ENCODE measurements at places on chromosomes 6 and 20.
A peak's percentile ranks its signal among the peaks of the same experiment; 100 is the strongest.

GRCh38 chr6:27501187-27501586 is 28.3 kb upstream of the ZNF184 start:
- DNase-seq, result no peak

- no peak for DNase-seq
These were observed 209.3 kb upstream of the SOX4 start for GRCh38 chr6:21384216-21384615.

DNA sequence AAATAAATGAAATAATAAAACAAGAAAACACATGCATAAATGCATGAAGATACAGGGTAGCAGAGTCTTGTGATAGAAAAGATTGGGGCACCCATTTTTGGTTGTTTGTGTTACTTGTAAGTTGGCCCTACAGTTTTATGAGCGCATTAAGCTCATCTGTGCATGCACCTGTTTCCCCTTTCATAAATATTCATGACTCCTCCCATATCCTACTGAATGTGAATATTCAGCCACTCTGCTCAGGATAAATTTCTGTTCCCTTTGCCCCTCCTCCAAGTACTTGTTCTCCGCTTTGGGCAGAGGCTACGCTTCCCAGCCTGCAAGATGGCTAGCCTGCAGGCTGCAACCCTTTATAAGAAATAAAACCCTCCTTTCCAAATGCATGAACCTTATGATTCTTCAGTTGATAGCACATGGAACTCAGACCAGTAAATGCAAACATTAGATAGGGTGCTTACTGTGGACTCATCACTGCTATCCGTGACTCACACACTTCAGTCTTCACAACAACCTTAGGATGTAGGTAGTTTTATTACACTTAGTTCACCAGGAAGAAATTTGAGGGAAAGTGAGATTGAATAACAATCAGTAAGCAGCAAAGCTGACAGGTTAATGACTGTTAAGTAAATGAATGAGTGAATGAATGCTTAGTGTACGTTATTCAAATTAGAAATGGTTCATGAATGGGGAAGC is 15.0 kb downstream of the ALDH8A1 start:
- DNase-seq, result no peak

DNA sequence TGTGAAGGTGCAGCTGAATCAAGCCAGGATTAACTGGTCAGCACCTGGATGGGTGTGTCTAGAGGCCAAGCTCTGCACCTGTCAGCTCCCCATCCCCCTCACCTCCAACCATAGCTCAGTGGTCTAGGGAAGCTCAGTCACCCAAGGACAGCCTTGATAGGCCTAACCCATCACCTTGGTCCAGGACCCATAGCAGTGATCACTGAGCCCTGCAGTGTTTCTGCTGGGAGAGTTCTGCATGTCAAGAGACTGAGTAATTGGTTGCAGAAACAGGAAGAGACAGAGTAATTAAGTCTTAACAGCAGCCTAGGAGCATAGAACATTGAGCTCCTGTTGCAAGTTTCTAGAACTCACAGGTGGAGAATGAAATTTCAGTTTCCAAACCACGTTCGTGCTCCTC is 18.7 kb upstream of the RALGAPB start:
- DNase-seq, result no peak

DNA sequence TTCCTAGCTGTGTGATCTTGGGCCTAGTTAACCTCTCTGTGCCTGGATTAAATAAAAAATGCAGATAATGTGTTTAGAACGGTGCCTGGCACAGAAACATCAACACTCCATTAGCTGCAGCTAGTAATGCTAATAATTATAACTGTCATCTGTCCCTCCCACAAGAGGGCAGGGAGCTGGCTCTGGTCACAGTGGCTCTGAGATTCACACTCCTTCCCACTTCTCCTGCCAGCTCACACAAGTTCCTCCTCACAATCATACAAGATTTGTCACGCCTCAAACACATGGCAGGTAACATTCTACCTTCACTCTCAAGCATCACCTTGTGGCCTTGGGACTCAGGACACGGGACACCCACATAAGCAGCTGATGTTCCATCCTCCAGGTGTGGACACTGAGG is 2.4 kb downstream of the ADA start:
- DNase-seq, result no peak

- DNase-seq, result no peak
These were observed 12.8 kb upstream of the SDCBP2 start for GRCh38 chr20:1341561-1342265.

- no peak for DNase-seq
These were observed 579.1 kb downstream of the DOK5 start for GRCh38 chr20:55054453-55054852.

DNA sequence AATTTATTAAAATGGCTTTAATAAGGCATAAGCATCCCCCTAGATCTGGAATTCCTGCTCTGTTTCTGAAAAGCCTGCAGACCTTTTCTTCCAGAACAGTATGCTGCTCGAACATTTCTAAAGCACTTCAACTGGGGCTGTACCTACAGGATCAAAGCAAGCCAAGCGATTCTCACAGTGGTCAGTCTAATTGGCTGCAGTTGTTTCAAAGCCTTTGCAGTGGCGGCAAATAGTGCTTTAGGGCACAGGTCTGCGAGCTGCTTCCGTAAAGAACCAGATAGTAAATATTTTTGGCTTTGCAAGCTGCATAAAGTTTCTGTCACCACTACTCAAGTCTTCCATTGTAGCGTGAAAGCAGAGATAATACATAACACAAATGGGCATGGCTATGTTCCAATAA is 88.9 kb upstream of the FBXL4 start:
- DNase-seq, result no peak

- DNase-seq, result no peak
These were observed 8.9 kb downstream of the SLC16A10 start for GRCh38 chr6:111096246-111096645.

DNA sequence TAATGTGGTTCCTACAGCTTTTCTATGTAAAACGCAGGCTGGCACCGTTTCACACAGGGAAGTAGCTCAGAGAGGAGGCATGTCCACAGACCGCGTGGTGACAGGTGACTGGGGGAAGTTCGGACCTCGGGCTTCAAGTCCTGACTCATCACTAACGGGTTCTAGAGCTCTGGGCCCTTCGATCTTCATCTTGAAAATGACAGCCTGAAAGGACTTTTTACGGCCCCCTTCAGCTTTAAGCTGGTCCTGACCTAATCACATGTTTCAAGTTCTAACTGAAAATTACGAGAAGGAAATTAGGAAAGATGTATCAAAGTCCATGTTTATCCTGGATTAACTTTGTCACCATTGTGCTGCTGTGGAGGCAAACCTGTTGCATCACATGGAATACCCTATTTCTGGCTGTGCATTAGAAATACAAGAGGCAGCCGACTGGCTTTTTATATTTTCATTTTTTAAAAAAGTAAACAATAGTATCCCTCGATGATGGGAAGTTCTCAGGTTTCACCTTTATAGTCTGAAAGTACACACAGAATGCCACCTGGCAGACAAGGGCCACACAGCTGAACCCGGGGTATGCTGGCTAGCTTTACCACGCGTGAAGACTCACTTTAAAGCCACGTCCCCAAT is 2.0 kb downstream of the MAN1A1 start:
- peak; percentile 46 for DNase-seq

- DNase-seq, result no peak
These were observed 2.2 kb downstream of the HSPA1B start for GRCh38 chr6:31829633-31830283.

DNA sequence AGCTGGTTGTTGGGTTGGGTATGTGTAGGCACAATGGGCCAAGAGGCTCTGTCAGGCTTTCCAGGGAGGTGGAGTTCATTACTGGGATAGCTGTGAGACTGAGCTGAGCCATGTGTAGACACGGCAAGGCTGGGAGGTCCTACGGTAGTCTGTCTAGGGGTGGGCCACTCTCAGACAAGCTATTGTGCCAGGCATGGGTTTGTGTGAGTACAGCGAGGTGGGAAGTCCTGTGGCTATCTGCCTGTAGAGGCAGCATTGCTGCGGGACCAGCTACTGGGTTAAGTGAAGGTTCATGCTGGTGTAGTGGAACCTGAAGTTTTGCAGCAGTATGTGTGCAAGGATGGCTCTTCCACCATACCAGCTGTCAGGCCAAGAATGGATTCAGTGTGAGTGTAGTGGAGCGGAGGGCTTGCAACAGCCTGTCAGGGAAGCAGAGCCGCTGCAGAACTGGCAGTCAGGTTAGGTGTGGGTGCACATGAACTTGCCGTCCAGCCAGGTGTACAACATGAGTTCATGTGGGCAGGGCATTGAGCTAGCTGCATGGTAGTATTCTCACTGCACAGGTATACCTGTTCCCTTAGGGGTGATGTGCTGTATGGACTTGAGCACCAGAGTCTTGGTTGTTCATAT is 78.0 kb upstream of the CENPW start:
- no peak for DNase-seq

DNA sequence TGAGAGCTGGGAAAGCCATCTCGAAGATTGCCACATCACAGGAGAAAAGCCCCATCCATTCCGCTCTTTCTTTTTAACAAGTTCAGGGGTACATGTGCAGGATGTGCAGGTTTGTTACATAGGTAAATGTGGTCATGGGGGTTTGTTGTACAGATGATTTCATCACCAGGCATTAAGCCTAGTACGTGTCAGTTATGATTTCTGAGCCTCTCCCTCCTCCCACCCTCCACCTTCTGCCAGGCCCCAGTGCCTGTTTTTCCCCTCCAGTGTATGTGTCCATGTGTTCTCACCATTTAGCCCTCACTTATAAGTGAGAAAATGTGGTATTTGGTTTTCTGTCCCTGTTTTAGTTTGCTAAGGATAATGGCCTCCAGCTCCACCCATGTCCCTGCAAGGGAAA is 566.5 kb upstream of the AGPAT4 start:
- no peak for DNase-seq

- peak; percentile 74 for DNase-seq
These were observed 572 bp downstream of the DSE start for GRCh38 chr6:116371120-116371917.

DNA sequence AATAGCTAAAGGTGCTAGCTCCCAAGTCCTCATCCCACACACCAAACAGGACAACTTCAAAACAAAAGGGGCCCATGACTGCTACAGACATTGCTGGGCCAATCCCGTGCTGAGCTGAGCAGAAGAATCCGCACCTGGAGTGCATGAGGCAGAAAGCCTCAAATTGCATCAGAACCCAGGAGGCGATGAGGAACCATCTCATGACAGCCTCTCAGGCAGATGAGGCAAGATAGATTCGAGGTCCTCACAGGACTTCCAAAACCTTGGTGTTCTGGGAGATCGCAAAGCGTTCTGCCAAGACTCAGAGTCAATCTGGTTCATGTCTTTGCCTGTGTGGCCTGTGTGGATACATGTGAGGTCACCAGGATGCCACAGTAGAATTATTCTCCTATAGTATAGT is 32.8 kb upstream of the SSTR4 start:
- DNase-seq, result no peak

DNA sequence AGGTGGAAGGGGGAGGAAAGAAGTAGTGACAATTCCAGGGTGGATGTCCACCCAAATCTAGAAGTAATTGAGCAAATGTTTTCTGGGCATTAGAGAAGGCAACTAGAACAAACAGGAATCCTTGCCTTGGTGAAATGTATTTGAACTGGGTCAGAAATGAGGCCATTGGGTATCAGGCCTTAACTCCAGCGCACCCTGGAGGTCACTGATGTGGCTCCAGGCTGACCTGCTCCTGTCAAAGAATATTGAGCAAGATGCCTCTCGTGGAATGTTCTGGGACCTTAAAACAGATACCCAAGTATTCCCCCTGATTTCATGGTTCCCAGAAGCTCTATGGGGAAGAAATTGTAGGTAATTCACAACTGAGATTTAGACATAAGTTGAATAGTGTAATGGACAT is 6.9 kb downstream of the HLA-DPB1 start:
- DNase-seq, result peak; percentile 55

DNA sequence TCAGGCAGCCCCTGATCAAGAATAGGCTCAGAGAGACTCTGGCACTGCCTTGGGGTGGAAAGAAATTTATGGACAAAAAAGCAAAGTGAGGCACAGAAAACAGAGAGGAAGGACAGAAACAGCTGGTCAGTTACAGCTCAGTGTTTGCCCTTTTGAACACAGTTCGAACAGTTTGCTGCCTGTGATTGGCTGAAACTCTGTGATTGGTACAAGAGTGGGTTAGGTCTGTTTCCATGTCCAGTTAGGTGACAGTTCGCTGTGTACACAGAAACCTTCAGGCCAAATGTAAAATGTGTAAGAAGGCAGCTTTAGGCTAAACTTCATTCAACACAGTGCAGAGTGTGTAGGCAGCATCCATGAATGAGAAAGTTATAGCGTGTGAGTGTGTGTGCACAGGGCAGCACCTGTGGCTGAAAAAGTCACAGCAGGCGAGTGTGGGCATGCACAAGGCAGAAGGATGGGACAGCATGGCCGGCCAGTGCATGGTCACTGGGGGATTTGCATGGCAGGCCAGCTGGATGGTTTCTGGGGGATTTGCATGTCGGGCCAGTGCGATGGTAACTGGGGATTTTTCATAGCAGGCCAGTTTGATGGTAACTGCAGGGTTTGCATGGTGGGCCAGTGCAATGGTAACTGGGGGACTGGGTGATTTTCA is 75.4 kb upstream of the FRMD1 start:
- DNase-seq, result no peak

GRCh38 chr6:37135835-37136694 is 33.9 kb upstream of the PIM1 start:
- DNase-seq, result no peak

GRCh38 chr20:57601211-57601570 is 19.0 kb downstream of the ZBP1 start:
- DNase-seq, result no peak

- no peak for DNase-seq
These were observed 65.6 kb downstream of the CAP2 start for GRCh38 chr6:17458966-17459365.

GRCh38 chr6:107956586-107957307 is 1.3 kb downstream of the SEC63 start:
- DNase-seq, result peak; percentile 46

- DNase-seq, result no peak
These were observed 375.2 kb upstream of the AGPAT4 start for GRCh38 chr6:161649068-161649467.

GRCh38 chr20:20489054-20489453 is 121.2 kb downstream of the INSM1 start:
- peak; percentile 28 for DNase-seq

DNA sequence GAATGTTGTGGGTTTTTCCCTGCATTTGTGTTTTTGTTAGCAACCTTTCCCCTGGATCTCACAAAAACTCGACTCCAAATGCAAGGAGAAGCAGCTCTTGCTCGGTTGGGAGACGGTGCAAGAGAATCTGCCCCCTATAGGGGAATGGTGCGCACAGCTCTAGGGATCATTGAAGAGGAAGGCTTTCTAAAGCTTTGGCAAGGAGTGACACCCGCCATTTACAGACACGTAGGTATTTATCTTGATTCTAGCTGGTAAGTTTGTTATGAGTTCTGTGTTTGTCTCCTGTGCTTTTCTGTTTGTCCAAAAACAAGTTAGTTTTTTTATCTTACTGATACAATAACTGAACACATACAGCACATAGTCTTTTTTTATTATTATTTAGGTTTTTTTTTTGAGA is 3.0 kb downstream of the SLC25A27 start:
- DNase-seq, result no peak

- DNase-seq, result no peak
These were observed 3.4 kb upstream of the CTSZ start for GRCh38 chr20:59010321-59010994.
